ENCODE measurements at places on chromosomes 7 and 10.

GRCh38 chr7:155941688-155942087 lies 129.4 kb upstream of the SHH start:
- DNase-seq = no peak

DNA sequence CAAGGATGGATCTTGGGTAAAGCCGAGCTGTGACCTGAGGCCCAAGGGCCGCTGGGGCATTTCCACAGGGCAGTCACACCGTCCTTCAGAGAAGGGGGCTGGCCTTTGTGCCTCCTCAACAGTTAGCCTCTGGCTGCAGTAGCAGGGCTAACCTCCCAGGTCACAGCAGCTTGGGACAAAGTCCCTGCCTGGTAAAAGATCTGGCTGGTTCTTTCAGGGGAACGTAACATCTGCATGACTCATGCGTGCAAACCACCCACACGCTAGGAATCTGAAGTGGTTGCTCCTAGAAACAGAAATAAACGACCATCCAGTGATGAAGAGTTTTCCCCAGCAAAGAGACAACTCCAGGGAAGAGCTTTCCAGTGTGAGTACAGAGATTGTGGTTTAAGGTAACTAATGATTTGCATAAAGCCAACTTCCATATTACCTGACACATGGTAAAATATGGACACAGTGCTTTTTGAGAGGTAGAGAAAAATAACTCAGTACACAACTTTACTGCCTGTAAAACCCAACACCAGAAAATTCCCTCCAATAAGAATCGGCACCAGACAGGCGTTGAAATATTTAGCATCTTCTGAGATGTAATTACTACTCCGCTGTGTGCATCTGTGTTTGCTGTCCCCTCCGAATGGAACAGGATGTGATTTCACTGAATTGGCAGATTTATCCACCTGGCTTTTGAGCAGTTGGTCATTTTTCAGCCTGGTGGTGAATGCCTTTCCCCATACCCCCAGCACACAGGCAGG lies 84.9 kb upstream of the ADRB1 start:
- DNase-seq = peak; percentile 94

DNA sequence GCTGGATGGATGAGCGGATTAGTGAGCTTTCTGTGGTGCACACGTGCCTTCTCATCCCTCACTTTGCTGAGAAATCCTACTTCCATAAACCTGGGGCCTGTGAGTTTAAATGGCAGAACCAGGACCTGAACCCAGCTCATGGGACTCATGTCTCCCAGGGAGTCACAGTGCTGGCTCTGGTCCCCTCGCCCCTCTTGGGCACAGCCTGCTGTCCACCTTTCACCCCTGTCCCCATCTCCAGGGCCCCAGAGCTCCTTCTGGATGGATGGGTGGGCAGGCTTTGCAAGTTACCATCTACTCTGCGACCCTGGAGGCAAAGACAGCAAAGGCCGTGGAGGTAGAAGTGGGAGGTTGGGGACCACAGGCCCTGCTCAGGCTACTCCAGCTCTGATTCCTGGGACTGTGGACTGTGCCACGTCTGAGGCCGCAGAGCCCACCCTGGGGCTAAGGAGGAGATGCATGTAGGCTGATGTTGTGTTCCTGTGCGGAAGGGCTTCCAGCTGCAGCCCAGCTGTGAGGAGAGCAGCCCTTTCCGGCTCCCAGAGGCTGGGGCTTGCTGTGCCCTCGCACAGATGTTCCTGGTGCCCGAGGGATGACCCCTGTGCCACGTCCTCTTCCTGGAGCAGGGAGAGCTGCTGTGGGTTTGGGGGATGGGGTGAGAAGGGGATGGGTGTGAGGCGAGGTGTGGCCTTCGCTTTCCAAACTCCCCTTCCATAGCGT lies 40.3 kb downstream of the PRF1 start:
- no peak for DNase-seq

DNA sequence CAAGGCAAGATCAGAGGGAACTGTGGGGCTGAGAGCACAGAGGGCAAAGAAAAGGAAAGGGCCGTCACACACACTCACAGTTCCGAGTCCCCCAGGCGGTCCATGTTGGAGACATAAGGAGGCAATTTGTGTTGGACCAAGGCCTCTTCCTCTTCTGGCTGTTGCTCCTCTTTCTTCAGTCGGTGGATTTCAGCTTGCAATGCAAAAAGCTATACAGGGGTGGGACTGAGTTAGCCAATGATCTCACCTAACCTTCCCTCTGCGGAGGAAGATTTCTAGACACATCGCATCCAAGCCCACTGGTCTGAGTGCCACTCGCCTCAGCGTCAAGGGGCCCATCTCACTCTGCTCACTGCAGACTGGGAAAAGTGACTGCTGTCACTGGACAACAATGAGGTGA lies 5.5 kb downstream of the WDR91 start:
- no peak for DNase-seq

GRCh38 chr7:132932296-132933071 lies 149.4 kb downstream of the CHCHD3 start:
- DNase-seq = no peak

GRCh38 chr10:35334297-35334696 lies 2.0 kb upstream of the CCNY start:
- DNase-seq = no peak

GRCh38 chr7:56115852-56116538 lies at the start of gene NUPR2:
Gene NUPR2 (minus strand): TSS chr7:56116417. CDS start chr7:56116314, 103 bp downstream.
- DNase-seq = no peak

DNA sequence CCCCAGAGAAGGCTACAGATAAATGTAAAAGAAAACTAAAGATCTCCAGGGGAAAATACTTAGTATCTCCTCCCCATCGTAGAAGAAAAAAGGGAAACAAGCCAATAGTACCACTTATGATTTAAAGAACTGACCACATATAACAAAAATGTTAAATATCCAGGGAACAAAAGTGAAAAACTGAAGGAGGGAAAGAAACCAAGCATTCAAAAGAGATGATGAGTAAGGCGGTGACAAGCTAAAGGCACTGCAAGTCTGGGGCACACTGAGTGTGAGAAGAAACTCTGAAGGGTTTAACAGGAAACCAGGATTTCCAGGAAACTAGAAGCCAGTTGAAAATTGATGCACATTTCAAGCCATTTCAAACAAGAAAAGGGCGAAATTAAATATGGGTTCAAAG lies 226.3 kb downstream of the AHR start:
- DNase-seq = peak; percentile 31

DNA sequence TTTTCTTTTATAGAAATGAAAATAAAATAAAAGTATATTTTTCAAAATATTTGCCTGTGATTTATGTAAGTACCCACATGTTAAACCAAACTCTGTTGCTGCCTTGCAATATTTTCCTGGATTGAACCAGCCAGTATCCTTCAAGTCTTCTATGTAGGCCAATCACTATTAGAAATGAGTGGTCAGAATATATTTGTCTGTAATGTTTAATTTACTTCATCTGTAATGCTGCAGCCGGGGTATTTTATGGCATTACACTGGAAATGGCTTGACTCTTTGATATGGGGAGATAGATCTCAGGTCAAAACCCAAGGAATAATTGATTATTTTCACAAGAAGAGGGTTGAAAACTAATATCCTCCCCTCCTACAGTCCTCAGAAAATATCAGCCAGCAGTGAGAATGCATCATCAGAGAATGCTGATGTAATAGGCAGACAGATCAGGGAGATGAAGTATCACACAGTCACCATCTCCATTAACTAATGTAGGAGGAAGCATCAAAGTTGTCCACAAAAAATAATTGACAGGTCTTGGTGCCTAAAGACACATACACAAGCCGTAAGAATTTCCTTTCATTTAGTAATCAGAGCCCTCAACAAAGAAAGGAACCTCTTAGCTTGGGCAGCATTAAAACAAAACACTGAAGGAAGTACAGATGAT lies 82.5 kb downstream of the VWDE start:
- no peak for DNase-seq

DNA sequence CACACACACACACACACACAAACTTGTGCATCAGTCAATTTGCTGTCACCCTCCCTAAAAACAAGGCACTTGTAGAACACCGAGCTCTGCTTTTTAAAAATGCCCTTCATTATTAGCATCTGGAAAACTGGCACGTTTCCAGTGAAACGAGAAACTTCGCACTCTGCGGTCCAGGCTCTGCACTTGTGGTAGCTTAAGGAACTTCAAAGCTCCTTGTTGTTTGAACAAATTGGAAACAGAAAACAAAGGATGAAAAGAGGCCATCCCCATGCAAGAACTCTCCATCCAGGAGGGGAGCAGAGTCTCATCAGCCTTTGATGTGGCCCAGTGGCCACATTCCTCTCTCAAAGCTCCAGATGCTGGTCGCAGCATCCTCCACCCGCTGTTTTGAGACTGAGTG lies 105.1 kb downstream of the C10orf90 start:
- no peak for DNase-seq

DNA sequence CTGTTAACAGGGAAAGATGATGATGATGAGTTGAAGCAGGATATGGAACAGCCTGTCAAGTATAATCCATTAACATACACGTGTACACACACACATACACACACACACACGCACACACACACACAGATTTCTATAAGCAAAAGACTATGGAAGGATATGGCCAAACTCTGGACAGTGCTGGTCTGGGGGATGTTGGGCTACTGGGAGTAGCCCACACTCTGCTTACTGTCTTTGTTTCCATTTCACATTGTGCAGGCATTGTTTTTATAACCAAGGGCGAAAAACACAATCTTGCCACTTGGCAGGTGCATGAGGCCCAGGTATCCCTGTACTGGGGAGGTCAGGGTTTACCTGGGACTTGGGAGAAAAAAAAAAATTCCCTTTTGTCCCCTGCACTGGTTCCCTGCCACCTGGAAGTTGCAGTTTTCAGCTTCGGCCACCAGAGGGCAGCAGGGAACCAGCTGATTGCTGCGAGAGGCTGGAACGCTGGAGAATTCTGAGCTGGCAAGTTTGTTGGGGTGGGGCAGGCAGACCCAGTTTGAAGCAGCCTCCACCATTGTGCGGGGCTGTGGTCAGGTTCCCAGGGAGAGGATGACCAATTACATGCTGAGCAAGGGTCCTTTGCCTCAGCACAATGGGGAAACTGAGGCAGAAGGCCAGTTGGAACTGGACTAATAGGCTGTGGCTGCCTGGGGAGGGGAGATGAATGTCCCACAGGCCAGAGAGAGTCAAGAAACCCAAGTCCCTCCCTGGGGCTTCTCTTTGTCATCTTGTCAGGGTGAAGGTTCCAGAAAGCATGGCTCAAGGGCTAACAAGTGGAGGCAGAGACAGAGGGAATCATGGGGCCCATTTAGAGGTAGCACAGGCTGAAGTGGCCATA lies 27.3 kb downstream of the PPIF start:
- DNase-seq = peak; percentile 71

GRCh38 chr7:3011211-3011852 lies 32.3 kb downstream of the CARD11 start:
- no peak for DNase-seq

DNA sequence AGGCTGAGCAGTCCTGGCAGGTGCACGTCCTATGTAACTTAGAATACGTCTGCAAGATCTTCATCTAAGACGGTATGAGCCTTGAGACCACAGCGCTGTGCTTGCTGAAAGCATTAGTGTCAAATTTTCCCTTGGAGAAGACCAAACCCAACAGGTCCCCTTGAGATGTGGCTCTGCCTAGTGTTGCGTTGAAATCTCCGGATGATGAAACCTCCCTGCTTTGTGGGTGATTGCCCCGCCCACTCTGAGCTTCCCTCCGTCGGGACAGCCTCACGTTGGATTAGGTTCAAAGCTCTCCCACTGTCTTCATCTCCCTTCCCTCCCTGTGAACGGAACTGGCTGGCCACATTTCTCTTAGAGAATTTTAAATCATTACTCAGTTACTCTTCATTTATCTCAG lies 102.0 kb downstream of the ADARB2 start:
- DNase-seq = no peak

GRCh38 chr10:69760072-69760471 lies 41.6 kb upstream of the COL13A1 start:
- no peak for DNase-seq

DNA sequence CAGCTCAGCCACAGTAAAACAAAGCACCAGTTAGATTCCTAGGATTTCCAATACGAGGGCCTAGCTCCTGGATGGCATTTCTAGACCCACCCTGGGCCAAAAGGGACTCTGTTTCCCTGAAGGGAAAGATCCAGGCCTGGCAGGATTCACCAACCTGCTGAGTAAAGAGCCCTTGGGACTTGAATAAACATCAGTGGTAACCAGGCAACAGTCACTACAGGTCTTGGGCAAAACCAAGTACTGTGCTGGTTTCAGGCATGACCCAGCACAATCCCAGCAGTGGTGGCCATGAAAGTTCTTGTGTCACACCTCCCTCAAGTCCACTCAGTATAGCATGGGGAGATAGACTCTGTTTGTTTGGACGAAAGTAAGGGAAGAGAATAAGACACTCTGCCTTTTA lies 31.0 kb upstream of the STARD3NL start:
- DNase-seq = no peak

DNA sequence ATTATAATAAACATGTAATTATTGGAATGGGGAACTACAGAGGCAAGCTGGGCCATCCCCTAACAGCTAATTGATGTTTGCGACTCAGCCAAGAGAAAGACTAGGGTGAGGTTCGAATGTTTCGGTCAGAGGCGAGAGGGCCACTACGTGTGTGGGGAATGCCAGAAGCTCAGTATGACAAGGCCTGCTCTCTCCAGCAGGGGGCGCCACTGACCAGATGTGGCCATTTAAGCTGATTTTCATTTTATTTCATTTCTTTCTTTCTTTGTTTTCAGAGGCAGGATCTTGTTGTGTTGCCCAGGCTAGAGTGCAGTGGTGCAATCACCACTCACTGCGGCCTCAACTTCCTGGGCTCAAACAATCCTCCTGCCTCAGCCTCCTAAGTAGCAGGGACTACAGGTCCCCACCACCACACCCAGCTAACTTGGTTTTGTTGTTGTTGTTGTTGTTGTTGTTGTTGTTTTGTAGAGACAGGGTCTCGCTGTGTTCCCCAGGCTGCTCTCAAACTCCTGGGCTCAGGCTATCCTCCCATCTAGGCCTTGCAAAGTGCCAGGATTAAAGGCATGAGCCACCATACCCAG lies 38.1 kb downstream of the TMEM130 start:
- peak; percentile 42 for DNase-seq

DNA sequence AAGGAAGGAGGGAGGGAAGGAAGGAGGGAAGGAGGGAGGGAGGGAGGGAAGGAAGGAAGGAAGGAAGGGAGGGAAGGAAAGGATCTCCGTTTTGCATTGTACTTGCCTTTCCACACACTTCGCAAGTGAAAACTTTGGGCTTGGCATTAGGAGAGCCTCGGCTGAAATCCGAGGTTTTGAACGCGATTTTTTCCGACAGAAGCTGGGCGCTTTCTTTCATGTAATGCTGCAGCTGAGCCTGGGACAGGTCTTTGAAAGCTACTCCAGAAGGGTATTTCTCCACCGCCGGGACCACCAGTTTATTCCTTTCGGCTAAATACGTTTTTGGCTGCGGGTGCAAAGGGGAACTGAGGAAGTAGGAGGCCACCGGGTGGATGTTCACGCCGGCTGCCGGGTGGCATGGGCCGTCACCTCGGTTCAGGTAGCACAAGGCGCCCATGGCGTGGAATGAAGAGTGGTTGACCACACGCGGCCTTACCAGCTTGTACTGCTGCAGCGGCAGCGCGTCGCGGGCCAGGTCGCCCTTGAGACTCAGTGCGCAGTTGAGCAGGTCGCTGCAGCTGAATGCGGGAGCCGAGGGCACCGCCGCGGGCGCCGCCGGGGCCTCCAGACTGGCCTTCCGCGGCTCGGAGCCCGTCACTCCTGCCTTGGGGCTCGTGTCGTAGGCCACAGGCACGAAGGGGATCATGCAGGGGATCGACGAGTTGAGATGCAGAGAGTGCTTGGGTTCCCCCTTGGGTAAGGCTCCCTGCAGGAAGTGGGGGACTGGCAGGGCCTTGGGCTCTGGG lies 825 bp downstream of the FEZF1 start:
- no peak for DNase-seq

GRCh38 chr10:88474884-88475844 lies 108.0 kb downstream of the RNLS start:
- DNase-seq = no peak

Data from ACHN (cell line).